ENCODE measurements at places on chromosomes 16 and 17. TPM values are rescaled to one million over a fixed set of nuclear protein-coding genes. Genes with fewer than 3 reads are reported as not detected.

DNA sequence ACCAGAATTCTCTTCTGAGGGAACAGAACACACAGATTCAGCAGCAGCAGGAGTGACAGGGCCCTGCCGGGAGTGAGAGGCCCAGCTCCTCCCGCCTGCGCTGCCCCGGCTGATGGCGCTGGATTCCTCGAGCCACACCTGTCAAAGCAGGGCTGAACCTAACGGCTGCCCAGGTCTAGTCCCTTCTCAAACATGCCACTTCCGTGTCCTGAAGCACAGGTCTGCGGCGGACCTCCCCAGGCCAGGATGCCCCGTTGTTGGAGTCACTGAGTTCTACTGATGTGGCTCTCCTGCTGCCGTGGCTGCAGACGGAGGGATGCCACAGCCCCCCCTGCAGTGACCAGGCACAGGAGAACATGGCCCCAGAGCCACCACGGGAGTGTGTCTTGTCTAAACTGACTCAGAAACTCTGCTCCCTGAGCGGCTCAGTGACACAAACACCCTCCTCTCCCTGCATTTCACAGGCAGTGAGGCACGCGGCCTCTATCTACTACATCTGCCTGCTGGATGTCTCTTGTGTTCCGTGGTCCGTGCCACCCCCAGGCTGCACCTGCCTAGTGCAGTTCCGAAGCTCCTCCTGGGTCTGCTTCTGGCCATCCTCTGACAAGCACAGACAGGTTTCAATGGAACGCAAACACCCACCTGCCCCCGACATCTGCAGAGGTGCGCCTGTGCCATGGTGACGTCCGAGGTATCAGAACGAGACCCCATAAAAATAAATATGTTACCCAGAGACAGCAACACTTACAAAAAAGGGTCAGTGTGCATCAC, 44.7 kb upstream of the DNAH17 start:
- no peaks in the 10 kb centered on the region for H3K27me3 ChIP-seq
- H3K4me3 ChIP-seq: no peak overlapping the region
- no peaks in the 10 kb centered on the region for H3K4me1 ChIP-seq
- no peak overlapping the region for H3K27ac ChIP-seq
- no peak for DNase-seq

GRCh38 chr16:22189473-22190080, 16.5 kb upstream of the EEF2K start:
- peak; percentile 59 for DNase-seq
- H3K4me3 ChIP-seq: peak overlapping the region; percentile 60
- H3K27me3 ChIP-seq: no peaks in the 10 kb centered on the region

DNA sequence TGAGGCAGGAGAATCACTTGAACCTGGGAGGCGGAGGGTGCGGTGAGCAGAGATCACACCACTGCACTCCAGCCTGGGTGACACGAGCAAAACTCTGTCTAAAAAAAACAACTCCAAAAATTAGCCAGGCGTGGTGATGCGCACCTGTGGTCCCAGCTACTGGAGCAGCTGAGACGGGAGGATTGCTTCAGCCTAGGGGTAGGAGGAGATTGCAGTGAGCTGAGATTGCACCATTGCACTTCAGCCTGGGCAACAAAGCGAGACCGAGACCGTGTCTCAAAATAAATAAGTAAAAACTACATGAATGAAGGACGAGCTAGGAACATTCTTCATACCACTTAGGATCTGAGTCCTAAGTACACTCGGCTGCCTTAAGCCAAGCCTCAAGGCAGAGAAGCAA, 35.4 kb downstream of the CCDC57 start:
- DNase-seq: no peak
- H3K36me3 ChIP-seq: peaks cover 4% of the 10 kb centered on the region
- no peak overlapping the region for H3K4me3 ChIP-seq
- no peaks in the 10 kb centered on the region for H3K27me3 ChIP-seq
- no peaks in the 10 kb centered on the region for H3K4me1 ChIP-seq

DNA sequence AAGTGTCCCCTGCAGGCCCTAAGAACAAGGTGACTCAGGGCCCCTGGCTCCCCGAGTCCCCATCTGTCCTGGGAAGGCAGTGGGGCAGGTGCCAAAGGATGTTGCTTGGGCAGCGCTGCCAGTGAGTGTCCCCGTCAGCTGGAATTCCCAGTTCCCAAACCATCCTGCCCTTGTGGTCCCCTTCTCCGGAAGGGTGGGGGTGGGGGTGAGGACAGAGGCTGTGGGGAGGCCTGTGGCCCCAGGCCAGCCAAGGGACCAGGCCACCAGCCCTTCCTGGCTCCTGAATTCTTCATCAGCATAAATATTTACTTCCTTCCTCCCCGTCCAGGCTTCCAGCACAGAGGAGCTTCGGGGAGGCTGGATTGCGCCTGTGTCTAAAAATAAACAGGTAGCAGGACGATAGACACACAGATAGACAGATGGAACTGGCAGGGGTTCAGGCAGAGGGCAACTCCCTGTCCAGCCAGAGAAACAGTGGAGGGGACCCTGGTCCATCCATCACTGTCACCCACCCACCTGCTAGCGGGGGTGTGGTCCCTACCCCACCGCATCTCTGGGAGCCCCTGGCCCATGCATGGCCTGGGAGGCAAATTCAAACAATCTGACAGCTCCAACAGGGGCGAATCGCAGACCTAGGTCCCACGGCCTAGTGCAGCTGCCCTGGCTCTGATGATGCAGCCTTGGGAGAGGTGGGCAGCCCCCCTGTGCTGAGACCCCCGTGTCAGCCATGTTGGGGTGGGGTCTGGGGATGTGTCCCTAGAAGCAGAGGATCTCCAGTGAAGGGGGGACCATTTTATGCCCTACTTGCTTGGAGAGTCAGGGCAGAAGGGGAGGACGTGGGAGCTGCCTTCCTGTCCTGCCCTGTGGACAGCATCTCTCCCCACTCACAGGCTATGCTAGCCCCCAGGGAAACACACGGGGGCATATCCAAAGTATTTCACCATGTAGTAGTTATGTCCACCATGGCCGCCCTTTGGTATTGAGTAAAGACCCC, 13.2 kb downstream of the GLIS2 start:
- peak overlapping the region; percentile 88 for H3K27ac ChIP-seq
- no peaks in the 10 kb centered on the region for H3K36me3 ChIP-seq
- peaks cover 27% of the 10 kb centered on the region for H3K4me1 ChIP-seq
- no peak overlapping the region for H3K4me3 ChIP-seq
- H3K27me3 ChIP-seq: no peaks in the 10 kb centered on the region

GPR179 gene
- total RNA-seq: under 0.01 TPM
